ENCODE measurements at places on chromosomes 2 and 18.

- no peak for DNase-seq
These were observed 15.8 kb upstream of the PIEZO2 start for GRCh38 chr18:11165138-11165537.

- DNase-seq: no peak
These were observed 44.8 kb upstream of the ARHGAP25 start for GRCh38 chr2:68689553-68690537.

GRCh38 chr2:60064687-60065389, 488.6 kb downstream of the BCL11A start:
- no peak for DNase-seq

DNA sequence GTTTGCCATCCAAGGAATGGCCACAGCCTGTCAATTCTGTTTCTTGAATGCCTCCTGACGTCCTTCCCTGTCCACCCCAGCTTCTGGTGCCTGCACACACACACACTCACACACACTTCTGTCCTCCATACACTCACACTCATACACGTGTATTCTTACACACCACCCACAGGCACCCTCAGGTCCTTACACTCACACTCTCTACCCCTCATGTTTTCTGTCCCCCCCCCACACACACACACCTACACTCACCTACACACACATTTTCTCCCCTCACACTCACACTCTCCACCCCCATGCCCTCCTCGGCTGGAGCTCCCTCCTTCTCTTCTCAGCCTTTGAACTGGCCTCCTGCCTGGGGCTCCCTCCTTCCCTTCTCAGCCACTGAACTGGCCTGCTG, 148.0 kb upstream of the SALL3 start:
- DNase-seq: no peak

GRCh38 chr2:162152147-162152546, at the start of gene GCG:
Gene GCG (minus strand): TSS chr2:162152247. CDS start chr2:162149178, 3,069 bp downstream.
- DNase-seq: no peak

GRCh38 chr2:72781480-72781879, 44.4 kb downstream of the EXOC6B start:
- no peak for DNase-seq

GRCh38 chr2:222754324-222754930, 83.0 kb downstream of the MOGAT1 start:
- no peak for DNase-seq

GRCh38 chr2:84234103-84234502, 225.0 kb downstream of the SUCLG1 start:
- no peak for DNase-seq

DNA sequence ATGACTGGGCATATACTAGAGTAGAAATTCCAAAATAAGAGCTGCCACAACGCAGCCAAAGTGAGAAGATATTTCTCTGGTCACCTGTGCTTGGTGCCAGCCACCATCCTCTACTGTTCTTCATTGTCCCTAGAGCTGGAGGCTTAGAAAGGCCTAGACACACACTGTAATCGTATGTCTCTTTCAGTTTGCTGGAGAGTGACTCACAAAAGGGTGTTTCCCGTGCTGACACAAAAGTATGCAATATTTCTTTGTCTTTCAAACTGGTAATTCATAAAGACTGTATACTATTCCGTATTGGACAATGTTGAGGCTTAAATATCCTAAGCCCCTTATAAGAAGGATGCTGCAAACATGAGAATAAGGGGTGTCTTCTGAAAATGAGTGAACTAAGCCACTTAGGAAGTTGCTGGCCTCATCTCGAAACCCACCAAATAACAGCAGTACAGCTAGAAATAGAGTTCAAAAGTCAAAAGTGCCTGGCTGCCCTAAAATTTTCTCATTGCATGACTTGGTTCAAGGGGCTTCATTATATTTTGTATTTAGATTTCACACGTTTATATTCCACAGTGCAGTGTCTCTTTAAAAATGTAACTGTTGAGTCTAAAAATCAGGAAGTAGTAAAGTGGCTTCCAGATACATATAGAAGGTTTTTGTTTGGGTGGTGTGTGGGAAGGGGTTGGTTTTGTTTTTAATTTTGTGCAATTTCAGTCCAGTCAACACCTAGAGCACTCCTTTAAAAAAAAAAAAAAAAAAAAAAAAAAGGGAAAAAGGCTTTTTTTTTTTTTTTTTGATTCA, 601.1 kb downstream of the ARHGAP15 start:
- no peak for DNase-seq

DNA sequence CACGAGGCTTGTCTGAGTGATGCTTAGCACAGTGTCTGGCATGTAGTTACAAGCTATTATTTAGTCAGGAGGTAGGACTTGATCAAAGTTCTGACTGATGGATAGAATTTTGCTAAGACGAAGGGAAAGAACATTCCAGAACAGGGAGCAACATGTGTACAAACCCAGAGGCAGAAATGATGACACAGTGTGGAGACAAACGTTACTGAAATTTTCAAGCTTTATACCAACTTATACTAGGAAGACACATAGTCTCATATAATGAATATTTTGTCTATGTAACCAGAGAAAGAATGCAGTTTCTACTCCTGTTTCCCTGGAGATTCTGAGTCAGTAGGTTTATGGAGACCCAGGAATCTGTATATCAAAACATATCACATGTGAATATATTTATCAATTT, 123.4 kb downstream of the FAM124B start:
- no peak for DNase-seq

DNA sequence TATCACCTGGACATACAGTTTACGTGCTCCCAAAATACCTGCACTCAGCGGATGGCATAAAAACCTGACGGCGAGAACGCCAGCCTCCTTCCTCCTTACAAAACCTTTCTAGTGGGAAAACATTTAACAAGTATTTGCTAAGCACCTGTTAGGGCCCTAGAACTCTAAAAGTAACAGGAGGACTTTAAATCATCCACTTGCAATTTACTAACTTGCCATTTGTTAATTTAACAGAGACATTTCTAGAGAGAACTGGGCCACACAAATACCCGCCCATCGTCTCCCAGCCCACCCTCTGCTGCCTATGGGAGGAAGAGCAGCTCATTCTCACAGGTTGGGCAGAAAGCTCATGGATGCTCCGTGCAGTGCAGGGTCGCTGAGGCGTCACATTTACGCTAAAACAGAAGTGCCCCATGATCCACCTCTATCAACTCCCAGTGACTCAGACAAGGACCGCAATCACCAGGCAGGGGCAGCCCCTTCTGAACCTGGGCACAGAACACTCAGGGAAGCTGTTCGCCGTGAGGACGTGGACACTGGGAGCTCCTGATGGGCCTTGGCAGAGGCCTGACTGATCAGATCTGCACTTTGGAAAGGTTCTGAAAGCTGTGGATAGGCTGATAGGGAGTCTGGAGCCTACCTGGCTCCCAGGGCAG, 106.9 kb downstream of the HDAC4 start:
- peak; percentile 43 for DNase-seq

GRCh38 chr18:62479574-62479973, 43.3 kb upstream of the ZCCHC2 start:
- DNase-seq: no peak

DNA sequence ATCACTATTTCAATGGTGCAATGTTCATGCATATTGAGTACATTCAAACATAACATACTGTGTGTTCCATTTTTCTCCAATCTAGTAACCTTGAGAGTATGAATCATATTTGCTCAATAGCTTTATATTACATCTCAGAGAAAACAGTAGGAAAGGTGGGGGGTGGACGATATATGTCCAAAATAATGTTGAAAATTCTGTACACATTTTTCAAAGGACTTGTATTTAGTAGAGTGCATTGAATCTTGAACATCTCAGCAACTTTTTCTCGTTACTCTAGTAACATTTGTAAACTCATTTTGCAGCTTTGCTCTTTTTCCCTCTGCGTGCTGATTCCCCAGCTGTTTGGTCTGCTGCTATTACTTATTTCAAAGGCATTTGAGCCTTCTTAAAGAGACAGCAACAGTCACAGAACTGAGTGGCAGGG, 1487.0 kb downstream of the LRP1B start:
- no peak for DNase-seq

DNA sequence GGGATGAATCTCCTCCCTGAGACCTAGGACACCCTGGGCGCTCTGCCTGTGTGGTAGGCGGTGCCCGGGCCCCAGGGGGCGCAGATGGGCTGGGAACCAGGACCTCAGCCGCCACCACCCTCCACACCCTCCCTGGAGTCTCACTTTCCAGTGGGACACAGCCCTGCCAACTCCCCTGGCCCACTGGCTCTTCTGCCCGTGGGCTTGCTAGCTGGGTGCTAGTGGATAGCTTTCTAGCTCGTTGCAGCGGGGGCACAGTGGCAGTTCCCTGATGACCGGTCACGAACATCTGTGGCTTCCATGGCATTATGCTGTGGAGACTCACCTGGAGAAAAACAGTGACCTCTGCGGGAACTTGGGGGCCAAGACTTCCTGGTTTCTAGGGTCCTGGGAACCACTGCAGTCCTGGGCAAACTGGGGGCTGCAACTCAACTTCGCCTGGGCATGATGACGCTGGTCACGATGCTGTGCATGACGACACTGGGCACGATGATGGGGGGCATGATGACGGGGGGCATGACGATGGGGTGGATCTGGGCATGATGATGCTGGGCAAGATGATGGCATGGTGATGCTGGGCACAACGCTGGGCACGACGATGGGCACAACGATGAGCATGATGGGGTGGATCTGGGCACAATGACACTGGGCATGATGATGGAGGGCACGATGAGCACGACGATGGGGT, 31.0 kb upstream of the ALLC start:
- no peak for DNase-seq

- DNase-seq: no peak
These were observed 28.0 kb downstream of the HPCAL1 start for GRCh38 chr2:10330700-10331026.

DNA sequence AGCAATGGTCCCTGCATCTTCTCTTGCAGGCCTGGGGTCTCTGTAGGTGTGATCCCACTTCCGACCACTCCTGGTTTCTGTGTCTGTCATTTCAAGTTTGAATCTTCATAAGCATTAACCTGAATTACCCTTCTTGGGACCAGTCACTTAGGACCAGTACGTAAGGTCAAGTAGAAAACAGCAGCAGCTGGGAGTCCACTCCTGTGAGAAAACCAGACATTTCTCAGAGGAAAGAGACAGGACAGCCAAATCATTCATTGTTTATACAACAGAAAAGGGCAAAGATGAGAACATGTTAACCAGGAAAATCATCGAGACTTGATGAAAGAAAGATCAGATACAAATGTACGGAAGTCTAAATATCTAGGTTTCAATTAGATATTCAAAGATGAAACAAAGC, 163.0 kb downstream of the MREG start:
- no peak for DNase-seq

GRCh38 chr2:151844211-151844896, 16.1 kb upstream of the ARL5A start:
- no peak for DNase-seq

- DNase-seq: no peak
These were observed 63.8 kb upstream of the PPP1CB start for GRCh38 chr2:28687640-28688385.

GRCh38 chr2:106184857-106185256, 9.2 kb downstream of the UXS1 start:
- DNase-seq: no peak

DNA sequence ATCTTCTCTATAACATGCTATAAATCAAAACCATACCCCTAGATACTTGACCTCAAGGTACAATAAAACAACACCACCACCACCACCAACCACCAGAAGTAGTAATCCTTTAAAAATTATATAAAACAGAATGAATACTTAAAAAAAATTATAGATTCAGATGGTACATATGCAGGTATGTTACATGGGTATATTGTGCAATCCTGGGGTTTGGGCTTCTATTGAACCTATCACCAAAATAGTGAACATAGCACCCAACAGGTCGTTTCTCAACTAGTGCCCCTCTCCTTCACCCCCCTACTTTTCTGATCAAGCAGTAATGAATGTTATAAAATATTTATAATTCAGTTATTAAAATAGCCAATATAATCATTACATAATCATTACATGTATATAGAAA, 71.1 kb upstream of the CHN1 start:
- no peak for DNase-seq

GRCh38 chr2:179272406-179273192, 8.0 kb upstream of the SESTD1 start:
- no peak for DNase-seq

GRCh38 chr2:207051385-207051965, 112.2 kb downstream of the CPO start:
- DNase-seq: no peak

GRCh38 chr2:38128653-38129052, 52.7 kb upstream of the CYP1B1 start:
- no peak for DNase-seq

GRCh38 chr2:193187816-193188215, 993.1 kb upstream of the TMEFF2 start:
- DNase-seq: no peak

DNA sequence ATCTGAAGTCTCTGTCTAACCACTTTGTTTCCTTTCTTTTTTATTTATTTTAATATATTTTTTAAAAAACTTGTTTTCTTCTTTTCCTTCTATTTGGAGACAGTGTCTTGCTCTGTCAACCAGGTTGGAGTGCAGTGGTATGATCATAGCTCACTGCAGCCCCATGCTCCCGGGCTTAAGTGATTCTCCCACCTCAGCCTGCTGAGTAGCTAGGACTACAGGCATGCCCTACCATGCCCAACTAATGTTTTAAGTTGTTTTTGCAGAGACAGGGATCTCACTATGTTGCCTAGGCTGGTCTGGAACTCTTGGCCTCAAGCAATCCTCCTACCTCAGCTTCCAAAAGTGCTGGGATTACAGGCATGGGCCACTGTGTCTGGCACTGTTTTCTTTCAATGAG, 81.1 kb upstream of the TLK1 start:
- no peak for DNase-seq

DNA sequence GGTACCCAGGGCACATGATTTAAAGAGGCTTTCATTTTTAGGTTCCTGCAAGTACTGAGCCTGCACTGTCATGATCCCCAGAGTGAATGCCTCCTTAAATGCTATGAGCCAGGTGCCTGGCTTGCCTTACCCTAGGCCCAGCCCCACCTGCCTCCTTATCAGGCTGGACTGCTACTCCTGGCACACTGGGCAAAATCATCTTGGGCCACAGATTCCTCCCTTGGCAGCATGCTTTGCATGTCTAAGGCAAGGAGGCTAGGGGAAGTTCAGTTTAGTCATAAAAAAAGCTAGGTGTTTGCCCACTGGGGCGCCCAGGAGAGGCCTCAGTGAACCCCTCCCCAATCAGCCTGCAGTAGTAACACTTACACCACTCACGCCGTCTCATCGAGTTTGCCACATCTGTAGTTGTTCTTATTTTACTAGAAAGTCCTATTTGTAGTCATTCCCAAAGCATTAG, 45.1 kb downstream of the LBH start:
- no peak for DNase-seq

DNA sequence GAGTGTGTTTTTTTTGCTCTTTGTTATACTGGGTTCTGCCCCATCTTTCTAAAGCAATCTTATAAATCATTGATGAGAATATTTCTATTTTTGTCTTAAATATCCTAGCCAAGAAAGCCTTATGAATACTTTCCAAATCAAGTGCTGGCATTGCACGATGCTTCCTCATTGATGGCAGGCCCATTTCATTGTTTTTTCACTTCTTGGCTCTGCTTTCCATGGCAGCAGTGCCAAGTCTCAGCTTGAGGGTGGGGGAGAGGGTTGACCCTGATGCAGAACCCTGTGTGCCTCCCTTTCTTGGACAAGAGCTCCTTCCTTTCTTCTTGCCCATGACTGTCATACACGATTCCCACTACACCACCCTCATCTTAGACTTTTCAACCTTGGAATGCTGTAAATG, 16.7 kb upstream of the CELF4 start:
- DNase-seq: no peak
